ENCODE measurements at places on chromosomes 2 and 18.

GRCh38 chr2:77169426-77169825 is 352.8 kb downstream of the LRRTM4 start:
- DNase-seq: no peak

DNA sequence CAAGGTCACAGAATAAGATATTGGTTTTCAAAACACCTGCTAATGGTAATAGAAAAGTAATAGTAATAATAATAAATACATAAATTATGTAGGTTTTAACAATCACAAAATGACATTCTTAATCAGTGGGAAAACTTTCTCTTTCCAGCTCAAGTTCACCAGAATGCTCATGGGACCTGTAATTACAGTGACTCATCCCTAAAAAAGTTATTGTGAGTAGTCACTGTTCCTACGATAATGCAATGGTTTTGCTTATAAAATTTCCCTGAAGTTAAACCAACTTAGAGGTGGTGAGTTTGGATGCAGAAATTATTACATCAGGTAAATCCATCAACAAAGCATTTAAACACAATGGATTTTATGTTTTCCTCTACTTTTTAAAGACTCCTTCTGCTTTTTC is 502.3 kb downstream of the PID1 start:
- no peak for DNase-seq

DNA sequence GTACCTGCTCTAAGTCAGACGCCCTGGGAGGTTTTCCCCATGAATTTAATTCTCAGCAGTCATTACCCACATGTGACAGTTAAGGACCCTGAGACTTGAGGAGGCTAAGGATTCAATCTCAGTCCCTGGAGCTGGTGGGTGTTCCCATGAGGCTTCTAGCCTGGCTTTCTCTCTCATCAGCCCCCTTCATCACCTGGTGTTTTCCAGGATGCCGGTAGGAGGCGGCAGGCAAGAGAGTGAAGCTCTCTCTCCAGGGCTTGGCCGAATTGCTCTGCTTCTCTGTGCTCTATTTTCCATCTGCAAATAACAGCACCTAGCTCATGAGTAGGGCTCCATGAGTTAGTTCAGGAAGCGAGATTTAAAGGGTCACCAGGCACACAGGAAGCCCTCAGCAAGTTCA is 241.9 kb downstream of the PTPRM start:
- no peak for DNase-seq

DNA sequence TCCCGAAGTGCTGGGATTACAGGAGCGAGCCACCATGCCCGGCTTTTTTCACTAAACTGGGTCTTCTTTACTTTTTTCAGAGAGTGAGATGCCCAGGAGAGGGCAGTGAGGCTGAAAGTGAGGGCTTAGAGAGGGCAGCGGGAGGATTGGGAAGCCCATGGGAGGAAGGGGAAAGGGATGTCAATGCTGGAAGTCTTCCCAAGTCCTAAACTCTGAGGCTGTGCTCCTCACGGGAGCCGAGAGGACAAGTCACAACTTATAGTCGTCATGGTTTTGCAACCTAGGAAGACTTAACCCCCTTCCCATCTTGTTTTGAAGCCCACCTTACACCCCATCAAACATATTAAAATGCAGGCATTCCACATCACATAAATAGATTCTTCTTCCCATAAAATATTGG is 15.1 kb upstream of the MEP1B start:
- no peak for DNase-seq

DNA sequence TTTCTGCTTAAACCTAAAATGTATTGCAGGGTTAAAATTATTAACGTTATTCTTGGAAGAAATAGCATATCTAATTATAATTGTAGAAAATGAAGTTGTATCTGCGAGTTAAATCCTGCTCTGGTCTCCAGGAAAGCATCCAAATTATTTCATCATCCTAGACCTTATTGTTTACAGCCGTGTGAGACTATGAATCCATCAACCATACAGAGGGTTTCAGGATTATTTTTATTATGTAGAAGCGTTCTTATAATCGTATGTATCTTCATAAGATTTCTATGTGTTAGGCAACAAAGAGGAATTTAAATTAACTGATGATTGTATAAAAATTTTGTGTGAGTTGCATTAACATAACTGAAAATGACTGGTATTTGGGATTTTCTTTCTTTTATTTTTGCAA is 14.5 kb upstream of the DSC3 start:
- no peak for DNase-seq

DNA sequence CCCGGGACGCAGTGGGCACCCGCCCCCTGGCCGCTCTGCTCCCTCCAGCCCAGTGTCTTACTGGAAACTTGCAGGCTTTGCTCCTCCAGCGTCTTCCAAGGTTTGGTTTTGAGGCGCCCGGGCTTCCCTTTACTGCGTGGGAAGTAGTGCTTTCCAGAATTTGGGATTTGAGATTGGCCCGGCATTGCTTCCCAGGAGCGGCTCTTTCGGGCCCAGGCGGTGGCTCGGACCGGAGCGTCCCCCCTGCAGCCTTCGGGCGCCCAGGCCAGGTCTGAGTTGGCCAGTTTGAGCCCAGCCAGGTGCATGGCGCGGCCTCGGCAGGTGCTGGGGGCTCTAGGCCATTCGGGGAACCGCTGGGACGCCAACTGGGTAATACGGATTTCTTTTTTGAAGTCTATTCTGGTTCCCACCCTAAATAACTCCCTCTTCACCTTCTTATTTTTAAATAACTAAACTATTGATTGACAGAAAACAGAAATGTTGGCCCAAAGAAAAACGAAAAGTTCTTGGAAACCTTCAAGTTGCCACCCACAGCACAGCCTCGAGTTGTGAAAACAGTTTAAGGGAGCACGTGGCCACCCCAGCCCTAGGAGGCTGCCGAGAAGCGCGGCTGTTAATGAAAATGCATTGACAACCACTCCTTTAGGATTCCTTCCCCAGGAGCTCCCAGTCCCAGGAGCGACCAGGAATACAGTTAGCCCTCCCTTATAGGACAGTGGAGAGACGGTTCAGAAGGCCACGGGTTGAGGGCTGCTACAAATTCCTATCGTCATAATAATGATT is 766 bp downstream of the SNTG2 start:
- DNase-seq: no peak

DNA sequence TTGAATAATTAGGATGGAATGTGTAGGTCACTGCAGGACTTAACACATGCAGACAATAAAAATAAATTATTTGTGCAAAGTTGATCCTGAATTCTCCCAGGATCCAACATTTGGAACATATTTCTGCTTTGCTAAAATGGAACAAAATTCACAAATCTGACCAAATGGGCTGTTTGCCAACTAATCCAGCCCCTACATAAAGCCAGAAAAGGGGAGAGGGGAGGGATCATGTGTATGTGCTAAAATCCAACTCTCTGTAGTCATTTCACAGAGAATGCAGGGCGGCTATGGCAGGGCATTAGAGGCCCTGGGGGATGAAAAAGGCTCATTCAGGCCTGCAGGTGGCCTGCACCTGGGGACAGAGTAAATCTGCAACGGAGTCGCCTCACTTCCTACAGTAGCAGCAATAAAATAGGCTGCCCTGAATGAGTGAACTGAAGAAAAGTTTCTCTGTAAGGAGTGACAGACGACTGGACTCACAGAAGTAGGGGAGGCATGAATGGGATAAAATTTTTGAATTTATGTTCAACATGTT is 4.0 kb upstream of the ZFP36L2 start:
- no peak for DNase-seq

- no peak for DNase-seq
These were observed 3.3 kb upstream of the WNT10A start for GRCh38 chr2:218877331-218877730.

All from CD4-positive, alpha-beta memory T cell (primary cell).